IMR-90 (cell line): ENCODE measurements at places on chromosomes 7 and 10. TPM values are rescaled to one million over a fixed set of nuclear protein-coding genes. Genes with fewer than 3 reads are reported as not detected.

The AS3MT gene
- 3.6 and 7.5 TPM in 2 replicates for total RNA-seq

The RNF148 gene
- total RNA-seq = not detected in 2 replicates

The SEPHS1 gene
- 46.9 and 69.4 TPM in 2 replicates for total RNA-seq

The NHLRC2 gene
- 11.8 and 15.3 TPM in 2 replicates for total RNA-seq

The BUD23 gene
- total RNA-seq = 35.7 and 40.8 TPM in 2 replicates

The SSMEM1 gene
- not detected in 2 replicates for total RNA-seq

The MKX gene
- total RNA-seq = 0.28 and 0.36 TPM in 2 replicates

The RPEL1 gene
- under 0.01 and 0.28 TPM in 2 replicates for total RNA-seq

The LDB3 gene
- 0.28 and 0.36 TPM in 2 replicates for total RNA-seq

The UCN3 gene
- total RNA-seq = not detected in 2 replicates

The DKK1 gene
- total RNA-seq = 74.7 and 116 TPM in 2 replicates

The SPDYE2 gene
- not detected in 2 replicates for total RNA-seq

The NAT16 gene
- not detected in 2 replicates for total RNA-seq

The ASB10 gene
- total RNA-seq = not detected in 2 replicates

The TRIM73 gene
- total RNA-seq = 0.18 and 0.28 TPM in 2 replicates

The TUBAL3 gene
- total RNA-seq = not detected in 2 replicates

The CDH23 gene
- total RNA-seq = under 0.01 TPM in 2 replicates

The EBF3 gene
- total RNA-seq = 0.36 and 0.56 TPM in 2 replicates

The CH25H gene
- 0.18 TPM in 1 of 2 replicates, not detected in the other for total RNA-seq

The GJC3 gene
- not detected in 2 replicates for total RNA-seq

The FAM180A gene
- total RNA-seq = 1.3 and 1.4 TPM in 2 replicates

The CCDC146 gene
- total RNA-seq = 0.54 and 0.83 TPM in 2 replicates

The SYNPO2L gene
- total RNA-seq = under 0.01 and 0.18 TPM in 2 replicates

The PRKG1 gene
- 18.3 and 22.5 TPM in 2 replicates for total RNA-seq

The AMPH gene
- 3.9 and 4.2 TPM in 2 replicates for total RNA-seq

The SEMA3D gene
- total RNA-seq = 10.8 and 13.6 TPM in 2 replicates

The ZNF25 gene
- total RNA-seq = 9.5 and 12.2 TPM in 2 replicates

The HIPK2 gene
- total RNA-seq = 21.7 and 22.0 TPM in 2 replicates

The PDZD7 gene
- 0.83 and 0.90 TPM in 2 replicates for total RNA-seq

The ABLIM1 gene
- 9.9 and 11.1 TPM in 2 replicates for total RNA-seq

The CARD11 gene
- total RNA-seq = 0.18 and 0.28 TPM in 2 replicates

The OPN1SW gene
- total RNA-seq = not detected in 2 replicates

The ZNF239 gene
- total RNA-seq = 10.8 and 12.7 TPM in 2 replicates

The FEZF1 gene
- not detected in 2 replicates for total RNA-seq

The ZRANB1 gene
- 24.7 and 30.3 TPM in 2 replicates for total RNA-seq

The SKIDA1 gene
- 0.56 and 0.72 TPM in 2 replicates for total RNA-seq

The CC2D2B gene
- not detected in 2 replicates for total RNA-seq

The GRID1 gene
- total RNA-seq = not detected in 2 replicates

The HPS1 gene
- 14.0 and 15.8 TPM in 2 replicates for total RNA-seq

The GPC2 gene
- total RNA-seq = 1.4 and 1.8 TPM in 2 replicates

The FFAR4 gene
- not detected in 2 replicates for total RNA-seq

The SLC26A3 gene
- total RNA-seq = not detected in 2 replicates
